ELR (cell line): ENCODE measurements at places on chromosomes 5 and 9.

GRCh38 chr9:70574151-70574837 lies 159.8 kb upstream of the KLF9 start:
- no peak for DNase-seq

DNA sequence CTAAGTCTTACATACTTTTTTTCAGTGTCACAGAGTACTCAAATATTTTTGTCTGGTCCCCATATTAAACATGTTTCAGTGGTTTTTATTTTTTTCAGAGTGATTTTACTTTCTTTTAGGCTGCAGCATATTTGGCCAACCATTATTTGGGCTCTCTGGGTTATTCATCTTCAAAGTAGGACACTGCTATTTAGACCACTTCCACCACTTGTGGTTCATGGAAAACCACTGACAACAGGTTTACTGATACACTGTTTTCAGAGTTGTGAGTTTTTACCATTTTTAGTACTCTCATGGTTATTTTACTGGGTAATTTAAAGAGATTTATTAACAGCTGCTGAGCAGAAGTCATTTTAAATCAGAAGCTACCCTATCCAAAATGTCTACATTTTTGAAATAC lies 437.6 kb downstream of the KIAA0825 start:
- DNase-seq, result no peak

DNA sequence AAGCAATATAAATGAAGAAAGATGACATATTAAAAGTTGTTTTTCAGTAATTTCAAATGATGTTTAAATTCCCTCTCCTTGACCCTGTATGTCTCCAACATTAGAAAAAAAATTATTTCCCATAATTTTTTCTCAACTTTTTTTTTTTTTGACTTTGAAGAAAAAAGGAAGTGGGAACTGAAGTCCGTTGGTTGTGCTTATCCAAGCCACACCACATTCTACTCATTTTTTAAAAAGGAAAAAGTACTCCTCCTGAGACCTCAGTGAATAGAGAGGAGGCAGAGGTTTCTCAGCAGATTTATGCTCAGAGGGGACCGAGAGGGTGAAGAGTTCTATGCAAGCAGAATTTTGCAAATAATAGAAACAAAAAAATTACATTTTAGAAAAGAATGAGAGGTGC lies 123.3 kb downstream of the PCSK5 start:
- no peak for DNase-seq

- DNase-seq, result no peak
These were observed 58.8 kb upstream of the RAD23B start for GRCh38 chr9:107224252-107224651.

- no peak for DNase-seq
These were observed 143.7 kb downstream of the TRIO start for GRCh38 chr5:14286574-14287421.

- no peak for DNase-seq
These were observed 27.1 kb upstream of the KCNIP1 start for GRCh38 chr5:170476704-170477103.

DNA sequence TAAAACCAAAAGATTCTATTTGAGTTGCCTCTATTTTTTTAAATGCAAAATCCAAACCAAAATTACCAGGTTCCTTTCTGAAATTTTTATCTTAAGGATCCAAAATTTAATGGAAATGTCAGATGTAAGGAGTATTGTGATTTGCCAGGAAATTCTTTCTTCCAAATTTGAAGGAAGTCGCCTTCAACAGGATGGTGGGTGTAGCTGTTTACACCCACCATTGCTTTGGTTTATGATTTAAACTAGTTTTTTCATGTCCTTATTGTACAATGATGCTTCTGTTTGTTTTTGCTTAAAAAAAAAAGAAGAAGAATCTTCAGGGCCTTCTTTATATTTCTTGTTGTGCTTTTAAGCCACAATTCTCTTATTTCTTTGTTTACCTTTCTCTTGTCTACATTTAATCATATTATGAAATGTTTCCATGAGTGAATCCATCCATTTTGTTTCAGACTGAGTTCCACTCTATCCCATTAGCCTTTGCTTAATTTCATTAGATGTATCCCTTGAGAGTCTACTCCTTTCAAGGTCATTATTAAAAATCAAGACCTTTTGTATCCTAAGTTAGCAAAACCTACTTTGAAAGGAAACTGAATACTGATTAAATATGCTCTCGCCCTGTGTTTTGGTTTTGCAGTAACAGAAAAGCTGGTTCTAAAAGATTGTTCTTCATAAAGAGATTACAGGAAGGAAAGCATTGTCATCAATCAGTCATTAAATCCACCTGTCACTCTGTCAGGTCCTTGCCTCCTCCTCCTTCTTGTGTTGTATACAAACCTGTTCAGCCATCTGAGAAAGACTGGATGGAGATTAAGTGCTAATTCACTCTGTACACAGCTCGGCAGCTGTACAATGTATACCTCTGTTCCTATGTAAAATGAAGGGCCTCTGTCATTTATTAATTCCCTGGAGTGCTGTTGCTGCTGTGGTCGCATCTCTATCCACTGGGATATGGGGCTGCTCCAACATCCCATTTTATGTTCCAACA lies 45.5 kb upstream of the SLC2A8 start:
- no peak for DNase-seq

DNA sequence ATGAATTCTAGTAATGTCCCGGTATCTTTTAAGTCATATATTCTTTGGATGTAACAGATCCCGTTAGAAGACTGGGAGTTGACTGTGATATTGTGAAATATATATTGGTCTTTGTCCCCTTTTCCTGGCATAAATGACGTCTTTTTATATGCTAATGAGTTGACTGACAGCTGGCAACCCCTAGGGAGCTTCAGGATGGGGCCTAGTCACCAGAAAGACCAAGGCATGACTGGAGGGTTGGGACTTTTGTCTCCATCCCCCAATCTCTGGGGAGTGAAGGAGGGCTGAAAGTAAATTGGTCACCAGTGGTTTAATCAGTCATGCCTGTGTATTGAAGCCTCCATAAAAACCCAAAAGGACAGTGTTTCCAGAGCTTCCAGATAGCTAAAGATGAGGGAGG lies 241.6 kb downstream of the PJA2 start:
- no peak for DNase-seq

DNA sequence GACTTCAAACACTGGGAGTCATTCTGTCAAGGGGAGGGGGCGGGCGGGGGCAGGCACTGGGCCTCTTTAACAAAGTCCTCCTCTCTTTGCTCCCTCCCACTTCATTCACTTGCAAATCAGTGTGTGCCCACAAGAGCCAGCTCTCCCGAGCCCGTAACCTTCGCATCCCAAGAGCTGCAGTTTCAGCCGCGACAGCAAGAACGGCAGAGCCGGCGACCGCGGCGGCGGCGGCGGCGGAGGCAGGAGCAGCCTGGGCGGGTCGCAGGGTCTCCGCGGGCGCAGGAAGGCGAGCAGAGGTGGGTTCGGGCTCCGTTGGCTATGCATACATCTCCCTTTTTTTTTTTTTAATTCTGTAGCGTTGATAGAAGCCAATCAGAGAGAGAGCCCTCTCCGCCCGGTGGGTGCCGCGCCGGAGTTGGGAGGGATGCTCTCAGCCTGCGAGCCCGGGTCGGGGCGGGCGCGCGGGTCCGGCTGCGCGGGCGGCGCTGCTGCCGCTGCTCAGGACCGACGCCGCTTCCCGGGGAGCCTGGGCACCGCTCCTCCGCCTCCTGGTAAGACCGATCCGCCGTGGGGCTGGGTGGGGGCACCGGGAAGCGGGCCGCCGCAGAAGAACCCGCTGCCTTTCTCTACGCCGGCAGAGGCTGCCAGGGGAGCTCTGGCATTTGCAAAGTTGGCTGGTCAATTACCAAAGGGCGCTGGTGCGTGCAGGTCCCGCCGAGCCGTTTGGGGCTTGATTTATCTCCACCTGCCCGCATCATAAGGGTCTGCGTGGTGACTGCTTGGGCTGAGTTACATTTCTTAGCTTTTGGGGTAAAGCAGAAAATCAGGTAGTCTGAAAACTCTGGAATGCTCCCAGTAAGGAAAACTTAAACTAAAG lies at the start of gene CDH6:
Gene CDH6 (plus strand): TSS at position 96 of the 877 bp plus-strand sequence. CDS start 73,788 bp downstream, outside the sequence.
- DNase-seq, result peak; percentile 1

DNA sequence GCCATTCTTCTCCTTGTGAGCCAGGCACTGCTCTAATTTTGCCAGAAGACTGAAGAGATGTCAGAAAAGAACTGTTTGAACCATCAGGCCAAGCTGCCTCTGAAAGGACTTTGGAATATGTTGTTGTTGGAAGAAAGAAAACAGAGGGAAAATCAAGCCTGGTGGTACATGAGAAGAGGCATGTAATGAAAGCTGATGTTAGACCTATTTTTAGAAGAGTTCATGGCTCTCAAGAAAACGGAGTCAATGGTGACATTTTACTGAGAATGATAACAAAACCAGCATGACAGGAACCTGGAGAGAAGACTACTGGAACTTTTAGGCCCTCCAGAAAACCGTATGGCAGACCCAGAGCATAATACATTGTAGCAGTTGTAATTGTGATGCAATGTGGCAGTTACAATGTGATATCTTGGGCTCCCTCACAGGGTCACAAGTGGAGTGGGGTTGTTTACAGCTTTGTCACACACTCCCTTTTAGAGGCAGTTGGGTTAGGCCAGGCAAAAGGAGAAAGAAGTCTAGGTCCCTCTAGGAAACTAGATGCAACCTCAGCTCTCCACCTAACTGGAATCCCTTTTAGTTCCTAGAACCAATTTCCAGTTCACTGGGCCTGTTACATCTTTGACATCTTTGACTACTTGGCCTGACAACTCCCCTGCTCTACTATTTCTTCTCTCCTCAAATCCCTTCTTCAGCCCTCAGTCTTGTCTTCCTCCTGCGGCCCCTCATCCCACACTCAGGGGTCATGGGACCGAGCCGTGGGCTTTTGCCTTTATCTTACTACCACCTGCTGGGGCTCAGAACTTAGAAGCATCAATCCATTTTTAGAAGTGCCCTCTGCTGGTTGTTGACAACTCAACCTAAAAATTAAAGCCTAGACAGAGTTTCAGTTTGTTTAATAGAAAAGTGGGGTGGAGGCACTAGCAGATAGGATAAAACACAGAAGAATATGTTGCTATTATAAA lies 61.2 kb upstream of the JAK2 start:
- DNase-seq, result peak; percentile 55

- DNase-seq, result peak; percentile 79
These were observed 72.5 kb upstream of the RASA1 start for GRCh38 chr5:87195104-87195591.

DNA sequence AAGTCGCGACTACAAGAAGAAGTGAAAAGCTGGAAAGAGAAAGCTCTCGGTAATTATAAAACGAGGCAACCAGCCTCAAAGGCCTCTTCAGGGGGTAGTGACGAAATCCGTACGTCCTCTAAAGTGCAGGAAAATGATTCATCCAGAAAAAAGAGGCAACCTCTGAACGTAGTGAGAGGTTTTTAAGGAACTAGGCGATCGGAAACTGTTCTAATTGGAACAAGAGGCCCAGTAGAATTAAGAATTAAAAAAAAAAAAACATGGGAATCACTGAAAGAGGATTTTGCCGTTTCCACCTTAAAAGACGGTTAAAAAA lies 1.0 kb downstream of the CSNK1A1 start:
- DNase-seq, result peak; percentile 77

DNA sequence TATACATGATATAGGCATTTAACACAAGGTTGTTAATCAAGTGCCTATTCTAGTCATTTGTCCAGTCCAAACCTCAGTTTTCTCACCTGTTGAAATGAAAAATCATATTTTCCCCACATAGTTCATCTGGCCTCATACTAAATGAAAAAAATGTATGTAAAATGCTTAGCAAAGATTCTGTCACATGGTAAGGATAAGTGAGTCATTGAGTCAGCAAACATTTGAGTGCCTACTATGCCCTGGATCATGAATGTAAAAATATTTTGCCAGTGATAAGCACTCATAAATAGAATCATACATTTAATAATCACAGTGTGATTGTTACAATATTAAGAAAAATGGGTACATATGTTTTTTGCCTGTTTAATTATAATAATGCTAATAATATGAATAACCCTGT lies 181.2 kb upstream of the PAPPA start:
- peak; percentile 27 for DNase-seq

GRCh38 chr5:61186634-61187033 lies 24.4 kb upstream of the SMIM15 start:
- DNase-seq, result no peak

- DNase-seq, result peak; percentile 75
These were observed 15.6 kb downstream of the TICAM2 start for GRCh38 chr5:115586525-115587146.

GRCh38 chr5:95072281-95072680 lies 212.6 kb downstream of the MCTP1 start:
- no peak for DNase-seq

- DNase-seq, result no peak
These were observed 286.3 kb downstream of the NNT start for GRCh38 chr5:43889233-43889632.

DNA sequence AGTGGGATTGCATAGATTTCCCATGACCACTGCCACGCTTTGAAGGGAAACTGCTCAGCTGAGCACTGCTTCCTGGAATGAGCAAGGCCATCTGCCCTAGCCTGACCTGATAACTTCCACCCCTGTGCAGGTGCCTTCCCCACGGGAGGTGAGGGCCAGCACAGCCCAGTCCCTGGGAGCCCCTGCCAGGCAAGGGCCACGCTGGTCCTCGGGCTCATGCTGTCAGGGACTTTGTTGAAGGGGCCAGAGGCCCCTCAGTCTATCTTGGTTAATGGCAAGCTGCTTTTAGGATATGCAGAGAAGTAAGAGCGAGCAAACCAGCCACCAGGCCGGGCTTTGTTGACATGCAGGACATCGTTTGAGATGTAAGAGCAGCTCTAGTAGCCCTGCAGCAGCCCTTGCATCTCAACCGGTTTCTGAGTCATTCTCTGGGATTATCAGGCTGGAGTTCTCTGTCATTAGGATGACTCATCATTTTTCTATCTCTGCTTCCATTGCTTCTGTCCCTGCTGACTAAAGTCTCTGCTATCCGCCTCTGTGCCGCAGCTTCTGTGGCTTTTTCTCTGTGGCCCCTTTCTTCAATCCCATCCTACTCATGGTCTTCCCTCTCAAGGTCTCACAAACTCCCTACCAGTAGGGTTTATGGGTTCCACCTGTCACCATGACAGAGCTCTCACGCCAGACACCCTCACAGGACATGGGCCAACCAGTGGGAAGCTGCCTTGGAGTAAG lies 30.6 kb upstream of the IQGAP2 start:
- peak; percentile 94 for DNase-seq

DNA sequence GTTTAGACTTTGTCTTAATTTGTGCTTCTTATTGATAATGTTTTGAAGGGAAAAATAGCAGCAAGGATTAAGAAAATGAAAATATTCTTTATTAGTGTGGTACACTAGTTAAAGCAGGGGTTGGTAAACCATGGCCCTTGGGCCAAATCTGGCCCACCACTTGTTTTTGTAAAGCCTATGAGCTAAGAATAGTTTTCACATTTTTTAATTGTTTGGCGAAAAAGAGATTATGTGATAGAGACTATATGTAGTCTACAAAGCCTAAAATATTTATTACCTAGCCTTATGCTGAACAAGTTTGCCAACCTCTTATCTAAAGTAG lies 57.2 kb downstream of the KCNN2 start:
- no peak for DNase-seq

DNA sequence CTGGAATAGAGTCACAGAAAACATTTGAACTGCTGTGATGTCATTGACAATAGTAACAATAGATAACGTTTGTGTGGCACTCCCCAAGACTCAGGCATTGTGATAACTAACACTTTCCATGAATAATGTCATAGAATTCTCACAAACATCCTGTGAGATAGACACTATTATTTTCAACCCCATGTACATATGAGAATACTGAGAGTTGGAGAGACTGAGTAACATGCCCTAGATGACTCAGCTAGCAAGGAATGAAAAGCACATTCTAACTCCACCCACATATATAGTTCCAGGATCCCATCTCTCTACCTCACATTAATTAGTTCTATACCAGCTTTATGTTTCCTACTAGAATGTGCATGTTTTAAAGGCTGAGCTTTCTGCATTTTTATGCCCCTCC lies 71.4 kb downstream of the ASTN2 start:
- peak; percentile 0 for DNase-seq

- peak; percentile 65 for DNase-seq
These were observed 5.1 kb upstream of the SMIM15 start for GRCh38 chr5:61167382-61167781.
